H9 (cell line): ENCODE measurements at places on chromosomes 2 and 18.
A peak's percentile ranks its signal among the peaks of the same experiment; 100 is the strongest.

- no peak for DNase-seq
Observed at GRCh38 chr2:1990724-1991123, 246.4 kb upstream of the PXDN start.

DNA sequence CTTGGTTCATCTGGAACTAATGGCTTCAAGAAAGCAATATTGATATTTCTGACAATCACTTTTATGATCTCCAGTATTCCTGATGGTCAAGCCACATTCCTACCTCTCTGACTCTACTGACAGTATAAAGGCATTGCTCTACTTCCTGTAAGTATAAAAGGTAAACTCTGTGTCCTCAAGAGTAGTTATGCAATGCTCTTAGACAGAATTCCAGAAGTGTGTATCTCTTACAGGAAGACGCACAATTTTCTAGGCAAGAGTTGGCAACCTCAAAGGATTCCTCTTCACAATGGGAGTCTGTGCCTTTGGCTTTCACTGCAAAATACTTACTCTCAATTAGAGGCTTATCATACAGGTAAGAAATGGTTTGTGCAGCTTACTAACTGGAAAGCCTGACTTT is 100.1 kb downstream of the THADA start:
- no peak for DNase-seq

DNA sequence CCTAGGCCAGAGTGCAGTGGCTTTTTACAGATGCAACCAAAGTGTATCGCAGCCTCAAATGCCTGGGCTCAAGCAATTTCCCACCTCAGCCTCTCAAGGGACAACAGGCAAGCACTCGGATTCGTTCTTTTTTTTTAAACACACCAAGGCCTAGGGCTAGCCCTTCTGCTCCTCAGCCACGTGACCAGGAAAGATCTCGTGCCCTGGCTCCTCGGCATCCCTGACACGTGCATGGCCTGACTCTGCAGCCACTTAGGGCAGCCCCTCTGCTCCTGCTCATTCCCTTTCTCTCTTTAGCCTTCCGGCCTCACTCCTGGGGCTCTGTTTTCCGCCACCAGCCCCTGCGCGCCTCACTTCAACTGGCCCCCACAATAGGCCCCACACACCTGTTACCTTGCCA is 18.4 kb downstream of the FAM178B start:
- DNase-seq: no peak

DNA sequence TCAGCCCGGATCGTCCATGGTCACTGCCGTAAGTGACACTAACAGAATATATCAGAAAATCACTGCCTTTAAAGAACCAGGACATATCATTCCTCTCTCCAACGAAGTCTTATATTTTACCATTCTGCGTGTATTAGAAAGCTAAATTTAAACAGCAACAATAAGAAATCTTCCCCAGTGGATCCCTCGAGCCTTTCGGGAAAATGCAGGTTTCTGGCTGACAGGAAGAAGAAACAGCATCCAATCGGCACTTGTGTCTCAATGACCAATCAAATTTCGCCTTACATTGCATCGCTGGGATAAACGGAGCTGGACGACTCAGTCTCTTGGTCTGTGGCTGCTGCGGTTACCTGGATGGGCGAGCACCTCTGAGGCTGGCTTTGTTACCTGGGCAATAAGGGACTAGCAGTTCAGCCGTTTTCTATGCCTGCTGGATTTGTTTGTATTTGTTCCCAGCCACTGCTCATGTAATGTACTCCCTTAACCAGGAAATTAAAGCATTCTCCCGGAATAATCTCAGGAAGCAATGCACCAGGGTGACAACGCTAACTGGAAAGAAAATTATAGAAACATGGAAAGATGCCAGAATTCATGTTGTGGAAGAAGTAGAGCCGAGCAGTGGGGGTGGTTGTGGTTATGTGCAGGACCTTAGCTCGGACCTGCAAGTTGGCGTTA is at the start of gene DUSP19:
TSS of gene DUSP19 (plus strand) at position 284 of the 675 bp plus-strand sequence. CDS start at position 471, 187 bp downstream.
- DNase-seq: peak; percentile 96

- DNase-seq: peak; percentile 82
Observed at GRCh38 chr2:235806986-235807750, 313.3 kb downstream of the AGAP1 start.

- no peak for DNase-seq
Observed at GRCh38 chr2:218192902-218193430, 24.0 kb upstream of the ARPC2 start.

GRCh38 chr2:37324536-37324785 is 172 bp downstream of the PRKD3 start:
- DNase-seq: no peak

DNA sequence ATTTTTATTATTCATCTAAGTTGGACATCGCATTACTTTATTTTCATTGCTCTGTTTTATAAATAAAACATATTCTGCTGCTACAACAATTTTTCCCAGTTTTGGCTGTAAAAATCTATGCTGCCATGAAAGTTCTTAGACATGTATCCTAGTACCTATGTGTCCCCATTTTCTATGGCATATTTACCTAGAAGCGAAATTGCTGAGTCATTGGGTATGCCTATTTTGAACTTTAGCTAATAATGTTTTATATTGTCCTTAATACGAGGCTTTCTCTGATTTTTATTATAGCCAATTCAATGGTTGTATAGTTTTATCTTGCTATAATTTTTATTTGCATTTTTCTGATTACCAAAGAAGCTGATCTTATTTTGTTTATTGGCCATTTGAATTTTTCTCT is 110.5 kb upstream of the DPP10 start:
- DNase-seq: no peak

DNA sequence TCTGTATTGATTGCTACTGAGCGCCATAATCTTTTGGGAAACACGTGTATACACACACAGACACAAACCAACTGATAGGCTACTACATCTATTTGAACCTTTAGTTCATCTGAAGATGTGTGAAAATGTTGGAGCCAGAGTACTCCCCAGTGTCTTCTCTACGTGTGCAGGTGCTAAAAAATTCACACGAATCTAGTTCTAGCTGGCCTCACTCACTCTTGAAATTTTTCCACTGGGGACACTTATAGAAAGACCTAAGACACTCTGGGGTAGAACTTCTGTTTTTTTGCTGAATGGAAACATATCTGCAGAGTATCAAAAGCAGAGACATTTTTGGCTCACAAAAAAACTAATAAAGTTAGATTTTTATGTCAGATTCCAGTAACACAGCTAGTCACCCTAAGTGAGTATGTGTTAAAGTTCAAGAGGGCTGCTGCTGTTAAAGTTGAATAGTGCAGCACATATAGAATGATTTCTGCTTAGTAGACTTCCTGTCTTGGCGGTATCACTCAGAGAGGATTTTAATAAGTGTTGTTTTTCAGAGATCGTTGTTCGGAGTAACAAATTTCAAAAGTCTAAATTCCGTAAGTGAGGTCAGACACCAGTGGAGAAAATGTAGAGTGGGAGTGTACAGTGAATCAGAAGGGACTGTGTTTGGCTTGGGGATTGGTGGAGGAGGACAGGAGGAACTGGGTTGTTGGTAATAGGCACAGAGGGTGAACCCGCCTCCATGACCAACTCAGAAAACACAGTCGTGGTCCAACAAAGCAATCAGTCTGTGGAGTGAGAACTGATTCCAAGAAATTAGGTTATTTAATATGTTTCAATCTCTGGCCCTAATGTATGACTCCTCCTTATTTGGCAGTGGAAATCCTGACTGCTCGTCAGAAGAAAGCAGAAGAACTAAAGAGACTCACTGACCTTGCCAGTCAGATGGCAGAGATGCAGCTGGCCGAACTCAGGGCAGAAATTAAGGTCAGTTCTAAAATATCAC is 43.1 kb downstream of the KCTD18 start:
- no peak for DNase-seq

DNA sequence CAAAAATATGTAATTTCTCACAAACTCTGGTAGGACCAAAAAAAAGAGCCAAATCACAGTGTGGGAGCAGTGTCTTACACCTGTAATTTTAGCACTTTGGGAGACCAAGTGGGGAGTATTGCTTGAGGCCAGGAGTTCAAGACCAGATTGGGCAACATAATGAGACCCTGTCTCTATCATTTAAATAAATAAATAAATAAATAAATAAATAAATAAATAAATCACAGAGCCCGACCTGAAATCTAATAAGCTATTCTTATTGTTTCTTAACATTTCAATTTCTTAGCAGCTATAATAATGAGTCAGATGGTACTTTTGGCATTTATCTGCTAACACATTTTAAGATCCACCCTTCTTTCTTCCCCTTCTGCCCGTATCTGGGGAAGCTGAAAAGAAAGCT is 1229.6 kb downstream of the SUCLG1 start:
- DNase-seq: no peak

DNA sequence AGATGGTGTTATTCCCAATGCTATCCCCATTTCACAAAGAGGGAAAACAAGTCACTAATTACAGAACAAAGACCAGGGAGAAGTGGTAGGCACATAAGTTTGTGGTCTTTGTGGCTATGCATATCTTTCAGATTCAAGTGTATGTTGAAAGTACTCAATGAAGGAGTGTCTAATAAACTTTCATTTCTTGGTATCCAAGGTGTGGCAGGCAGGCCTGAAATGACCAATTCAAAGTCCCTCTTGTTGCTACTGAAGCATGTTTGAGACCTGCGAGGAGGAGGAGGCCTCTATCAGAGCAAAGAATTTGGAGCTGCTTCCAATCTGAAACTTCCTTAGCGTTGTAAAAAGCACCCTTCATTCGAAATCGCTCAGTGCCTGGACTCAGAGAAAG is 60.9 kb upstream of the KLF7 start:
- DNase-seq: no peak

GRCh38 chr2:19607400-19607799 is 249.0 kb upstream of the OSR1 start:
- no peak for DNase-seq

GRCh38 chr2:157444641-157445040 is 752 bp upstream of the CYTIP start:
- DNase-seq: no peak

GRCh38 chr2:1518331-1518803 is 105.1 kb downstream of the TPO start:
- DNase-seq: no peak

DNA sequence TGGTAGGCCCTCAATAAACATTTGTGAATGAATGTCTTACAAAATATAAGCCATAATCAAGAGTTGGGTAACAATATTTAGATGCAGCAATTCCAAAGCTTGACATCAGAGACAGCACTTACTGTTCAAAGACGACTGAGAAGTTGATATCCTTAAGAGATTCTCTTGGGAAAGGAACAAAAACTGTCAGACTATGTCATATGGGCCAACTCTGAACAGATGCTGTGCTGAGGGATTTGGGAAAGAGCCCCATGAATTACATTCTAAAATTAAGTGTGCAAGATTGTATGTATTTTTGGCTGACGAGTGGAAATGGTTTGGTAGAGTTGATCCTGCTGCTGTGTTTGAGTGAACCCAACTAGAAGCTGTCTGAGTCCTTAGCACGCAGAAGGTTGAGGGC is 250.7 kb upstream of the LINC00305 start:
- DNase-seq: no peak

DNA sequence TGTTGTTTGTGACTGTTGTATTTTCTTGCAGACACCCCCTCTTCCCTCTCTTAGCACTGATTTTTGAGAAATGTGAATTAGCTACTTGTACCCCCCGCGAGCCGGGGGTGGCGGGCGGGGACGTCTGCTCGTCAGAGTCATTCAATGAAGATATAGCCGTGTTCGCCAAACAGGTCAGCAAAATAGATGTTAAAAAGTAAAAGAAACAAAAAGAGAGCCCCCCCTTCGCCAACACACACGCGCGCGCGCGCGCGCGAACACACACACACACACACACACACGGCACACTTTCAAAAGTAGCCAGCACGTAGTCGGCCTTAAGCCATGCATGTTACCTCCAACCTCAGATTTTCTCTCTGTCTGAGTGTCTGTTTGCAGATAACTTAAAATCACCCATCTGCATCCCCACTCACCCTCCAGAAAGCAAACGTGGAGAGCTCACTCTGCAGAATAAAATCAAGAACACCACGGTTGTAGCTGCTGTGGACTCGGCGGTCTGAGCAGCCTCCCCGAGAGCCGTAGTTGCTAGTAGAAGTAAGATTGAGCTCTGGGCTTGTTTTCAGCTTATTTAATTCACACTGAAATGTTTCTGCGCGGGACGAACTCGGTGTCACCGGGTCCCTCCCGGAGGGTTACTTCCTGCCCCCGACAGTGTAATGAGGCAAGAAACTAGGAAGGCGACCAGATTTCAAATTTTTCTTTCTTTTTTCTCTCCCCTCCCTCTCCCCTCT is 5.1 kb downstream of the MEIS1 start:
- DNase-seq: no peak

DNA sequence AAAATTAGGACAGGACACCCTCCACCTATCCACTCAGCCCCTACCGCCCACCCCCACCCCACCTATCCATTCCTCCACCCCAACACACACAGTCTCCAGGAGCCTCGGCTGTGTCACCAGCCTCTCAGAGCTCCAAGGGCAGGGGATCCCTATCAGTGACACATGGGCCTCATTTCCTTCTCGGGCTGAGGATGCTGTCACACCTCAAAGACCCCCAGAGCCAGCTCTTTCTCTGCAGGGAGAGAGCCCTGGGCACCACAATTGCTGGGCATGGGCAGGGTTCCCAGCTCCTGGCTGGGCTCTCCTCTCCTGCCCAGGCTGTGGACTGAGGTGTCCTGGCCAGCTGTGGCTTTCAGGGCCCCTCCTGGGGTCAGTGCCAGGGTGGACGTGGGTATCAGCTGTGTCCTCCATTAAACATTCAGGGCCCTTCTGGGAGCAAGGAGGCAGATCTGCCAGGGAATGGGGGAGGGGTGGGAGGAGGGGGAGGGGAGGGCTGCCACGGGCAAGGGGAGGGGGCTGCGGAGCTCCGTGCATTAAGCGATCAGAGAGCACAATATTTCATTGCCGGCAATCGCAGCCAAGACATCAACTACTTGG is 14.3 kb upstream of the ECEL1 start:
- DNase-seq: no peak

DNA sequence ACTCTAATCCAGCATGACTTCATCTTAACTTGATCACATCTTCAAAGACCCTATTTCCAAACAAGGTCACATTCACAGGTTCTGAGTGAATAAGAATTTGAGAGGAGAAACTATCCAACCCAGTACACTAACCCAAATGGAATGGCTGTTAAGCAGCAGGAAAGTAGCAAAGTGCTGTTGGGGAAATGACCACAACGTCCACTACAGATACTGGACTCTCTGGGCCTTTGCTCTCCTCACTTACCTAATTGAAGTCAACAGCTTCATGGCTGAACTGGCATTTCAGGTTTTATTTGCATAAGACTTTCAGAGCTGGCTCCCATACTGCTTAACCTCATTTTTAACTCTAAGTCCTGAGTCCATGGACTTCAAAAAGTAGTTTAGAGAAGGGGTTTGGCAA is 38.0 kb upstream of the ACVR2A start:
- DNase-seq: no peak

DNA sequence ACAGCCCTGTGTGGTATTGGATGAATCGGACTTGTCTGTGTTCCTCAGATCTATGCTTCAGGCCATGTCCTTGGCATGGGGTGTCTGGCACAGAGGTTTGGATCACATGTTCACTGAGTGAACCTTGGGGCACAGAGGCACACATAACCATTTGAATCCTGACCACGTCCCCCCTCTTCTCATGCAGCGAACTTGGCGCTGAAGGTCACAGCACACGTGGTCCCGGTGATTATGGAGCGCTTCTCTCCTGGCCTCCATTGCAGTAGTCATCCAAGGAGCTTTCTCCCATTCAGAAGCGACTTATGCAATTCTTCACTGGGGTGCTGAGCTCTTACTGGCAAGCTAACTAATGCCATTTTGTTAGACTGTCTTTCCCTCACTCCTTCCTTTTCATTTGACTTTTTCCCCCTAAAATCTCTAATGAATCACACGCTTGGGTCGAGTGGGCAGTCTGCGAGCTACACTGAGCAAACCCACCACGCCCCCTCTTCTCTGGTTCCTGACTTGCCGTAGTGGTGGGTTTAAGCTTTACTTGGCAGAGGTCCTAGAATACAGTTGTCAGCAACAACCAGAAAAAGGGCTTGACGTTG is 59.4 kb downstream of the KCNG2 start:
- no peak for DNase-seq

- DNase-seq: no peak
Observed at GRCh38 chr2:111984213-111984604, 70.9 kb upstream of the TMEM87B start.
